ENCODE measurements at places on chromosomes 3 and 15. TPM values are rescaled to one million over a fixed set of nuclear protein-coding genes. Genes with fewer than 3 reads are reported as not detected.

Gene PBRM1
- 7.4 TPM for polyA plus RNA-seq

Gene FBLN2
- polyA plus RNA-seq: 4.4 TPM

Gene LYSMD4
- polyA plus RNA-seq: 12.3 TPM

Gene ABHD6
- polyA plus RNA-seq: 5.5 TPM

Gene MON1A
- 7.7 TPM for polyA plus RNA-seq

- no peak for DNase-seq
Observed at GRCh38 chr15:90624278-90624981, 92.7 kb upstream of the BLM start.

DNA sequence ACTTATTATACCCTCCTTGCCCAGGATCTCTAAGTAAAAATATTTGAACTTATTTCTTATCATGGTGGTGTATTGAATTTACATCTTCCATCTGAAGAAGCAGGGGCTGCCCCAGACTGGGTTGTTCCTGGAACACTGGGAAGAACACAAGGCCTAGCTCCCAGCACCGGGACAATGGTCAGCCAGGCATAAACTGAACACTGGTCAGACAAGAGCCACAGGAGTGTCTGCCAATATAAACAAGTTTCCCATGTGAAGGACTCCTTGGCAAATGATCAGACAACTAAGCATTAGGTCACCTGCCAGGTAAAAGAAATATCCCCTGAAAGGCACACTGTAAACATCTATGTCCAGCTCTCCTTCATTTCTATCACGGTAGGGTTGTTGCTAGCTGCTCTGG, 172.4 kb downstream of the ATP8B4 start:
- peak; percentile 14 for DNase-seq

DNA sequence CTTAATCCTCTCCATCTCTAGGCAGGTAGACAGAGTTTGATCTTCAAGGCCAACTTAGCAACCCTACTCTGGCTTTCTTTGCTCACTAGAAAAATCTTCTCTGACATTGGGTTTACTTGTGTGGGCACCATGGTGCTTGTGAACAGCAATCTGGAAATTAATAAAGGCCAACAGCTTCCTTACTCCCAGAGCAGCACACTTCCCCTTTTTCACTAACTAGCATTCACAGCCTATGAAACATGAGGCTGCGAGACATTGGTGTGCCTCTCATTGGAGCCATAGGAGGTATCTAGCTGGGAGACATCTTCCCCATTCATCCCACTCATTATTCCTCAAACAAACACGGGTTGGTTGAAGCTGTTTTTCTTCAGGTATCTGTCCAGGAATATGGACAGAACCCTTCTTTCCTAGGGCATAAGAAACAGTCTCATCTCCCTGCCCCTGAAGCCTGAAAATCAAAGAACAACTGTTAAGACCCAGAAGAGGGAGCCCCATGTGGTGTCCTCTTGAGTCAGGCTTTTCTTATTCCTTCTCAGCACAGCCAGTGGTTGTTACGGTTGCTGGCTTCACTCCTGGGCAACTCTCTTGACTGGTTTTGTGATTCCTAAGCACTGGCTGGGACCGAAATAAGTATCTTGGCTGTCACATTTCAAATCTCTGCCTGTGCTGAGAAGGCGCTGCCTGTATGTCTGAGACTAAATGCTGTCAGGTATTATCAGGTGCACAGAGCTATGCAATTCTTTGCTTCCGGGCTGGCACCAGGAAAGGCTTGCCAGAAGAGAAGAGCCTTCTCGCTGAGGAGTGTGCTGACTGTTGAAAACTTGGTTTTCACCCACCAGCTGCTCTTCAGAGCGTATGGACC, 194.4 kb downstream of the FEZF2 start:
- no peak for DNase-seq

DNA sequence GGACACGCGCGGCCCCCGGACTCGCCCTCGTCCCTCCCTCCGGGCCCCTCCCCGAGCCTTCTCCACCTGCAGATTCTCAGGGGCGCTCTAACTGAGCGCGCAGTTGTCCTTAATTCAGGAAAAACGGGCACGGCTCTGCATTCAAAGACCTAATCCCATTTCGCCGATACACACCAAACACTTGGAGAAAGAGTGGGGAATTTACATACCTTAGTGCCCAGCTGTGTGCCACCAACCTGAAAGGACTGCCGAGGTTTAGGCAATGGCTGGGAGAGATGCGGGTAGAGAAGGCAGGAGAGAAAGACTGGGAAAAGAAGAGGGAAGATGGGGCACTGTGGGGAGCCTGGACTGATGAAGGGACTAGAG, 21.8 kb downstream of the IGDCC3 start:
- no peak for DNase-seq

DNA sequence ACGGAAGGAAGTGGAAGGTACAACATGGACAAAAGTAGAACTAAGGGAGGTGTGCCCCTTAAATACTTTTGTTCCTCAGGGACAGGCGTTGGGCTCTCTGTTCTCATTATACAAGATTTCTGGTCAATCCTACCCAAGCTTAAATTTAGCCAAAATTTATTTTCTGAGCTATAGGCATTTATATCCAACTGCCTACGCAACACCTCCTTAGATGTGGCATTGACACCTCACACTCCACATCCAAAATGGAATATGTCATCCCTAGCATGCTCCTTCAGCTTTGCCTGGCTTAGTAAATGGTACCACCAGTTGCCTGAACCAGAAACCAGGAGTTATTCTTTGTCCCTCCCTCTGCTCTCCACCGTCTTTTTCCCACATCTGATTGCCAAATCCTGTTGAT, 26.2 kb downstream of the FANCD2OS start:
- no peak for DNase-seq

DNA sequence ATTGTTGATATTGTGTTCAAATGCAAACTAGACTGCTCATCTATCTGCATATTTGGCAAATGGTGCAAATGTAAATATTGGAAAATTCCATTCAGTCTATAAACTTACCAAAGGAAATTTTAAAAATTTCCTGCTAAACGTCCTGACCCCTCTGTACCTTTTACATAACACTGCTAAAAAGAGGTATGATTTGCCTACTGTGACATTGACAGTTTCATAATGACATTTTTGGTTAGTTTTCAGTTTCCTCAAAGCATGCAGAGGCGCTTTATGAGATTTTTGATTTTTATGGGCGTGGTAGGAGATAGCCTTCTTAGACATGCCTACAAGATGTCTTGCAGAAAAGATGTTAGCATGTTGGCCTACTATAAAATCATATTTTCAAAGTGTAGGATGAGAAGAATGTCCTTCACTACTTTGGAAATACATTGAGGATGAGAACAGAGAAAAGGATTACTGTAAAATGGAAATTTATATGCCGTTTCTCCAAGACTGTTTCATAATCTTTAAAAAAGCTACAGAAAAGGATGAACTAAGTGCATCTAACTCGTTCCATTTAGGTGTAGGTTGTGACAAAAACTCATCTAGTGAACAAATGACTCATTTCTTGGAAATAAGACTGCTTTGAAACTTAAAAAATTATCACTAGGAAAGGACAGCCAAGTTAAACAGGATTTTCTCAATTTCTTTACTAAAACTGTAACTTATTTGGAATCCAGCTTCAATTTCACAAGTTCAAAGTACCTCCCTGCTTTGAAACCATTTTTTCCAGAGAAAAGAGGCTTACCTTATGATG, 14.5 kb upstream of the ISLR start:
- DNase-seq: no peak

DNA sequence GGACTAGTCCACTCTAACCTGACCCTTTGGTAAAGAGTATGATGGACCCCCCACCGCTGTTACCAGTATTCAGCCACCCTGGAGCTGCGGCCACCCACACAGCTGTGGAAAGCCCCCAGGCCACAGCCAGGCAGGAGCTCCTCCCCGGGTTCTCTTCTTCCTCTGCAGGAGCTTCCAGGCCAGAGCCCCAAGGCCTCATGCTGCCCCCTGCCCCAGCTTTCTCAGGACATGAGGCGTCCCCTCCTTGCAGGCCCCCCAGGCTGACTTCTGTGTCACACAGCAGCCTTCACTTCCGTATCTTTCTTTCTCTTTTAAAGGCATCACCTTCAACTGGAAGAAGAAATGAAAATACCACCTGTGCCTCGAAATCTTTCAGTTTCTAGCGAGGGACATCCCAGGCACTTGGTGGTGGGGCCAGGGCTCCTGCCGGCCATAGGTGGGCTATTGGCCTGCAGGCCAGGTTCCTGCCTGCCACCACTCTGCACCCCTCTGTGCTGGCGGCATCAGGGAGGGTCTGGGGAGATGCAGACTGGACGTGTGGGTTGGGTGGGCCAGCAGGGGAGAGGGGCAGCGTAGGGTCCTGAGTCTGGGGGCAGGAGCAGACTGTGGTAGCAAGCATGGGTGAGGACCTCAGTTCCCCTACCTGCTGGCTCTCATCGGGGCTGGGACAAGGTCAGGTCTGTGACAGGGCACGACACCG, 19.9 kb downstream of the KLF13 start:
- peak; percentile 35 for DNase-seq

DNA sequence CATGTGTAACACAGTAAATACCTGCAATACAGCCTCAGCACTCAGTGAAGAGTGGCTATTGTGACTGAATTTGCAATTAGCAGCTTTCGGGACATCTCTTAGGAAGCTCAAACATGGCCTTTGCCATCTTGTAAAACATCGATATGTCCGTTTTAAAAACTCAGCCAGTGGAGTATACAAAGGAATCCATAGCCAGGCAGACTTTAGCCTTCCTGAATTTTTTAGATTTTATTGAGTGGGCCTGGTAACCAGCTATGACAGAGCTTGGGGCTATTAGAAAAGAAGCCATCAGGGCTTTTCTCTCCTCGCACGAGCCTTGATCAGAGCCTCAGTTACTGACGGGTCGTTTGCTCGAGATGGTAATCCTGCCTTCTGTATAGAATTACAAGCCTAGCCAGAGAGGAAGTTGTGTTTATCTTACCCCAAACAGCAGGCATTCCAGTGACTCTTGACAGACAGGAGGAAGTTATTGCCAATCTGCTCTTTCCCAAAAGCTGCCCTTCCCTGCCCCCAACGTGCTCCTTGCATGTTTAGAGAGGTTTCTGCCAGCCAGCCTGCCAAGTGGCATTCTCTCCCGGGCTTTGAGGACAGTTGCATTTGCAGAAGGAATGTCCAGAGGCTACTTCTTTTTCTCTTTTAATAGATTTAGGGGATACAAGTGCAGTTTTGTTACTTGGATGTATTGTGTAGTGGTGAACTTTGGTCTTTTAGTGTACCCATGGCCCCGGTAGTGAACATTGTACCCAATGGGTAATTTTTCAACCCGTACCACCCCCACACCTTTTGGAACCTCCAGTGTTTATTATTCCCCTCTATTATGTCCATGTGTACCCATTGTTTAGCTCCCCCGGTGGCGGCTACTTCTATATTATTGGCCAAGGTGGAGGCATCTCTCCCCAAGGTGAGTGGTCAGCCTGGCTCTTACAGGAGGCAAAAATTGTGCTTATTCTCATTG, 40.6 kb downstream of the ITPR1 start:
- DNase-seq: no peak

DNA sequence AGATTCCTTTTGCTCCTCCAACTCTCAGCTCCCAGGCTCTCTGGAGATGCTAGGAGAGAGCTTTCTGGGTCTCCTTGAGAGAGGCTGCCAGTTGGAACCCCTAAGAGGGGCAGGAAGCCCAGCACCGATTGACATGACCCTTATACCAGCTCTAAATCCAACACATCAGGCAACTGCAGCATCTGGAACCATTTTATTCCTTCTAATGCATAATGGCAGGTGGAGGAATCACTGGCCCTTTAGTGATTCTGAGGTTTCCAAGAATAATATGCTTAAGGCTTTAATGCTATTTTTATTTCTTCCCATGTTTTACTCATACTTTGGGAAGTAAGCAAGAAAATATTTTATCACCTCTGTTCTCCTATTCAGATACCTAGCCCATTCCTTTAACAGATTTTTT, 60.3 kb upstream of the TEX264 start:
- no peak for DNase-seq

GRCh38 chr15:80856400-80856799, 77.2 kb downstream of the CEMIP start:
- no peak for DNase-seq

DNA sequence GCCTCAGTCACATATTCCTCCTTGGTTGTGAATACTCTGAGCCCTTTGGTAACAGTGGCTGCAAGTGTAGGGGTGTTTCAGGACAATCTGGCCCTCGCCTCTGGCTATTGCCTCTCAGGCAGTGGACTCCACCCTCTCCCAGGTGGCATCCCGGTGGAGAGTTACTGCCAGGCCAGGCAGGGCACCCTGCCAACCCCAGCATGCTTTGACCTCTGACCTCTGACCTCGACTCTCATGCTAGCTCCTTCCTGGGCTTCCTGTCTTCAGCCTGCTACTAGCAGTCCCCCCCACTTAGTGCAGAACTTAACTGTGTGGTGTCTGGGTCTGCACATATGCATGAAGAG, 5.5 kb downstream of the TM6SF1 start:
- DNase-seq: no peak

DNA sequence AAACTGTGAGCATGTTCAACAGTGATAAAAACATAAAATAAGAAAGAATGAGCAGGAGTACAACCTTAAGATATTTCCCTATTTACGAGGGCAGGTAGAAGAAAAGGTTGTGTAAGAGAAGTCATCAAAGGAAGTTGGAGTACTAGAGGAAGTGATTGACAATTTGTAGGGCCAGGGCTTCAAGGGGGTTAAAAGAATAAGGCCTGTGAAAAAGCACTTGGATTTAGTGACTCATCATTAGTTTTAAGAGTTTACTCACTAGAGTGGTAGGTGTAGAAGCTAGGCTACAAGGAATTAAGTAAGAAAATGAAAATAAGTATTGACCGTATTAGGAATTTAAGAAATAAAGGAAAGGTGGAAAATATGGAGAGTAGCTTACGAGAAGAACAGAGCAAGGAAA, 23.6 kb downstream of the KCNMB3 start:
- DNase-seq: no peak

- no peak for DNase-seq
Observed at GRCh38 chr3:70519026-70519425, 206.6 kb upstream of the MDFIC2 start.

DNA sequence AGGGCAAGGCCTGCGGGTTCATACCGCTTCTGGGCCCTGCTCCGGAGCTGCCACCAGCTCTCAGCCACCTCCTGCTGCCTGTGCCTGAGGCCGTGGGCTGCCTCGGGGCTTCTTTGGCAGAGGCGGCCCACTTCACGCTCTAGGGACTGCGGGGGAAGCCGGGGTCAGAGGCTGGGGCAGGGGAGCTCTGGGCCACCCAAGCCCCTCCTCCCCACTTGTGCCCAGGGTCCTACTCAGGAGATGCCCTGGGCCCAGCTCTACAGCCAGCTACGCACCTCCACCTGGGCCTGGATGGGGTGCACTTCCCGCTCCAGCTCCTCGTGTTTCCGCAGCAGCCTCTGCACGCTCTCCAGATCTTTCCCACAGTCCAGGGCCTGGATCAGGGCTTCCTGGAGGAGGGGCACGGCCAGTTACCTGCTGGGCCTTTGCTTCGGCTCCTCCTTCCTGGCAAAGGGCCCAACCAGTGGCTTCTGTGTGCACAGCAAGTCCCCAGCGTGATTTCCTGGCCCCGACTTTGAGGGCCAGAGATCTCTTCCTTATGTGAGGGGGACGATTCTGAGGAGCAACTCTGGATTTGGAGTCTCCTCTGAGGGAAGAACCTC, 24.0 kb downstream of the PLA2G4B start:
- DNase-seq: peak; percentile 61

- DNase-seq: no peak
Observed at GRCh38 chr3:196163666-196164493, 47.3 kb downstream of the ZDHHC19 start.

All from pancreas (tissue), 10 donors.